ENCODE measurements at places on chromosomes 11 and 22.

- peak; percentile 53 for DNase-seq
Observed at GRCh38 chr11:124717786-124718651, 21.7 kb upstream of the NRGN start.

- no peak for DNase-seq
Observed at GRCh38 chr11:117761993-117762392, 35.0 kb downstream of the DSCAML1 start.

GRCh38 chr11:34407121-34407813, 31.5 kb upstream of the CAT start:
- DNase-seq: no peak

DNA sequence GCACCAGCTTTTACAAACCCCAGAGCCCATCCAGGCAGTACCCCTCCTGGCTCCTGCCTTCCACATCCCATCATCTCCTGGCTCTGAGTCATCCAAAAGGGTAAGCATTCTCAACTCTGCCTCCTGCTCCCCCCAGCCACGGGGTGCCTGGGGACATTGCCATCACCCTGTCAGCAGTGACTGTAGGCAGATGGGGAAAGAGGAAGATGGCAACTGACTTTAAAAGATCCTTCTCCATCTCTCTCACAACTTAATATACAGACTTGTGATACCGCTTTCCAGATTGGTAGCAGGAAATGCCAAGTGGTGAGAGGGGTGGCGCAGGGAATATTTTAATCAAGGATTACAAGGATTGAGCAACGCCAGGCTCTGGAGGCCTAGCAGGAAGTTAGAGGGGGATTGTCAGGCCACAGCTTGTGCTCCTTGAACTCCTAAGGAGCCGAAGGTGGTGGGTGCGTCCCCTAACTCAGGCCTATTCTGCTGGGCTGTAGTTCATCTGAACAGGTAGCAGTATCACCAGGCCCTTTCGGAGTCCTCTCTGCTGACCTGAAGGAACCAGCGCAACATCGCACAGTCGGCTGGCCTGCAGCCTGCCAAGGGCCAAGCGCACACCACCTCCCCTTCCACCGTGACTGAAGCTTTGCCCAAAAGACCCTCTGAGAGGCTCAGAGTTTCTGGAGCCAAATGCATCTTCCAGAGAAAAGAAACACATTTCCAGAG, 83.3 kb downstream of the ZC3H12C start:
- no peak for DNase-seq

- no peak for DNase-seq
Observed at GRCh38 chr11:117657794-117658193, 139.2 kb downstream of the DSCAML1 start.

GRCh38 chr11:125075900-125076317, 12.8 kb downstream of the SLC37A2 start:
- no peak for DNase-seq

GRCh38 chr22:26283330-26283729, 114.1 kb downstream of the SEZ6L start:
- DNase-seq: no peak

GRCh38 chr11:65685981-65686380, 23.3 kb upstream of the RELA start:
- DNase-seq: no peak

- no peak for DNase-seq
Observed at GRCh38 chr11:83542861-83543260, 256.7 kb upstream of the CCDC90B start.

- DNase-seq: no peak
Observed at GRCh38 chr11:11940551-11940950, 67.9 kb downstream of the DKK3 start.

- DNase-seq: no peak
Observed at GRCh38 chr11:97739932-97740800, 1280.6 kb upstream of the CNTN5 start.

GRCh38 chr11:120179057-120179672, 31.7 kb upstream of the OAF start:
- DNase-seq: no peak

DNA sequence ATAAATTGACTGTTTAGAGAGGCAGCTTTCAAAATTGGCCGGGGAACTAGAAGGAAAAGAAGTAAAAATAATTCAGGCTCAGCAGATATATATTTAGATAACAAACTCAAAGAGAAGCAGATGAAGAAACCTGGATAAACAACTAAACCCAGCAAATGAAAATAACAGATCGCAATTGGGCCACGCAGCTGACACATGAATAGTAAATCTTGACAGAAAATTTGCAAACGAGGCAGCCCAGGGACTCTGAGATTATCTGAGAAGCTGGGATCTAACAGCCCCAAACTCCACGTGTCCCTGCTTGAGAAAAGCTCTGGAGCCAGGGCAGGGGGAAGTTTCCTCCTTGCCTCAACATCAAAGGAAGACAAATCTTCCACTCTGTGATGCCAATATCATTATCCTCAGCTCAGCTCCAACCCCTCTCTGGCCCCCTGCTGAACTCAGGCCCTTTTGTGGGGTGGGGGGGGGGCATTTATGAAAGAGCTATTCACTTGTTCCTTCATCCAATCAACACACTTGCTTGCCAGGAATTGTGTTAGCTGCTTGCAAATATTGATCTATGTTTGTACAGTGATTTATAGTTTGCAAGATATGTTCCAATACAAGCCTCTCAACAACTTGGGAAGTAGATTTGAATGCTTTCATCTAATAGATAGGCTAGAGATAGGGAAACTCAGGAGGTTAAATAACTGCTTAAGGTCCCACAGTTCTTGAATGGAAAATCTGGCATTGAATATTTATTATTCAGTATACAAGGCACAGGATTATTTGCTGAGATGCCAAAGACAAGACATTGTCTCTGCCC, 72.5 kb upstream of the C11orf87 start:
- DNase-seq: no peak

DNA sequence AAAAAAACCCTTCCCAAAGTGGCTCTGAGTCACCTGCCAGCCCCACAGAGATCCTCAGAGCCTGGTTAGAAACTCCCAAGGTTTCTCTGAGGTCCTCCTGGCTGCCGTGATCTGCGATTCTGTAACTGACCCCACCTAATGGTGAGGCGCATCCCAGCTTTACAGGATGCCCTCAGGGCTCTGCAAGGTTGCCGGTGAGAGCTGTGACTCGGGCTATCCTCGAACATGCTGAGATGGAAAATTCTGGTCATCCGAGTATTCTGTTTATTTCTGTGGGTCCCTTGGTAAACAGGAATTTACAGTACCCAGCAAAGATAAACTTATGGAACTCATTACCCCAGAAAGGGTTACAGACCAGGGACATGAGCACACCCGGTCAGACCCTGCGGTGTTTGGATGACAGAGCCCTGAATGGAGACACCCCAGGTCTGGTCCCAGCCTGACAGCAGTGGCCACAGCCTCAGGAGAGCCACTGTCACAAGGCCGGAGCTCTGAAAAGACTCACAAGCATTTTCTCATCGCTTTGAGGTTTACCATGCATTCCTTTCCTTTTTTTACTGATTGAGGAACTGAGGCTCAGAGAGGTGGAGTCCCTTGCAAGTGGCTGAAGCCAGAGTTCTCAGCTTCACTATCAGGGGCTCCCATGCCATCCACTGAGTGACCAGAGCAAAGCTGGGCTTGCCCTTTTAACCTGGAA, 22.2 kb downstream of the LIF start:
- DNase-seq: no peak

DNA sequence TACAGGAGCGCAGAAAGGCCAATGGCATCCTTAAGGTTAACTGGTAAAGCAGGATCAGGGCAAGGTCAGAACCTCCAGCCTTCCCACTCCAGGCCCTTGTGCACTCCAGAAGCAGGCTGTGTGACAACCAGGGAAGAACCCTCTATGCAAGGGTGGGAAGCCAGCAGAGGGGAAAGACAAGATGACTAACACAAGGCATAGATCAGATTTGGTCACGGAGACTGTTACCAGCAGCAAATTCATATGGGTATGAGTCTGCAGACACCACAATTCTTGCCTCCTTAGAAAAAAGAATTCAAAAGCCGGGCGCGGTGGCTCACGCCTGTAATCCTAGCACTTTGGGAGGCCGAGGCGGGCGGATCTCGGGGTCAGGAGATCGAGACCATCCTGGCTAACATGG, 39.8 kb upstream of the MTNR1B start:
- no peak for DNase-seq

GRCh38 chr11:33742249-33742851, 6.1 kb upstream of the CD59 start:
- no peak for DNase-seq

DNA sequence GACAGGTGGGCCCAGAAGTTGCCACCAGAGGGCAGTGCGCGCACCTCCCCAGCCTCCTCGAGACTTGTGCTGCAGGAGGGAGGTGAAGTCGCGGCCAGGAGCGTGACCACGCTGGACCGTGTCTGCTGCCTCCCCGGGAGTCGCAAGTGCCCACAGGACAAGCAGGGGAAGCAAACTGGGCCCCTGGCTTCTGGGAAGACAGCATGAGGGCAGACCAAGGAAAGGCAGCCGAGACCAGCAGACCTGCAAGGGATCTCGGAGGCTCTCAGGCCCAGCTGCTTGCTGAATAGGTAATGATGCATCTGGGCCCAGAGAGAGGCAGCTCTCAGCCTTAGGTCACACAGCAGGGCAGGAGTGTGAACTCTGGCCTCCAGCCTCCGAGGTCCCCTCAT, 17.0 kb upstream of the IL2RB start:
- peak; percentile 93 for DNase-seq

DNA sequence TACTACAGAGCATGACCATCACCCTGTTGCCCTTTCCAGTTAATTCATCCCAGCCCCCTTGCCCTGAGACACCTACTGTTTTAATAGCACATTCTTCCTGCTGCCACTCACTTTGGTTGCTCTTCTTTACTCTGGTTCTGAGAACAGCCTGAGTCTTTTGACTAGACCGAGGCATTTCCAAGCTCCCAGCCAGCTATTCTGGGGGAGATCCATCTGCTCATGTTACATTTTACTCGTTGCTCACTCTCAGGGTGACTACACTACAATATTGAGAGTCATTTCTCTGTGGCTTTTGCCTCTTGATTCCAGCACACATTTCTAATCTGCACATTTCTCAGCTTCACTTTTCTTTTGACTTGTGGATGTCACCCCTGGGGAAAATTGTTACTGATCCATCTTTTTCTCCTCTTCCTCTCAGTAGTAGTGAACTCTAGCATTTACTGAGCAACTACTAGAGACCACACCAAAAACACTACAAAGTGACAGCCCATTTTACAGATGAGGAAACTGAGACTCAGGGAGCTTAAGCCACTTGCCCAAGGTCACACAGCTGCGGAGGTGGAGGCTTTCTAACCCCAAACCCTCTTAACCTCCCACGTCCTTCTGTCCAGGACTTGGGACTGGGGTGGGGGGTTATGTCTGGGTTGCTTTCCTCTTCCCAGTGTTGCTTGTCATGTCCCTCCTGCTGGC, 117.8 kb downstream of the C11orf91 start:
- no peak for DNase-seq

DNA sequence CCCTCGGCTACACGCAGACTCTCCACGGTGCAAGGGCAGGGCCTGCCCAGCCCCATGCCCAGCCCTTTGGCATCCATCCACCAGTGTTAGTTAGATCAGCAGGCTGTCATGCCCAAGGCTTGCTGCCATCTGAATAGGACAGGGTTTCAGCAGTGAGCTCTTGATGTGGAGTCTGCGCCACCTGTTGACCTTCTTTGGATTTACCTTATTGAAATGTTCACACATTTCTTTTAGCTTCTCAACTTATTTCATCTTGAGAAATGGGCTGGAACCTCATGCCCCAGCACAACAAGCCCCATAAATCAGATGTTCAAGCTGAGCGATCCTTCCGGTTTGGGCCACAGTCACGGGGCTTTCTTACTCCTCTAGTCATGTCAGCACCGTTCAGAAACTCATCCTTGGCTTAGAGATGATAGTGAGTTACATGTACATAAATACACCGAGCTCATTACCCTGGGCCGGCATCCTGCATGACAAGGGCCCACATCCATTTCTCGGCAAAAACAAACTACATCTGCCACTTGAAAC, 61.7 kb downstream of the PARVB start:
- no peak for DNase-seq

- no peak for DNase-seq
Observed at GRCh38 chr11:72358466-72359405, 75.6 kb downstream of the CLPB start.

DNA sequence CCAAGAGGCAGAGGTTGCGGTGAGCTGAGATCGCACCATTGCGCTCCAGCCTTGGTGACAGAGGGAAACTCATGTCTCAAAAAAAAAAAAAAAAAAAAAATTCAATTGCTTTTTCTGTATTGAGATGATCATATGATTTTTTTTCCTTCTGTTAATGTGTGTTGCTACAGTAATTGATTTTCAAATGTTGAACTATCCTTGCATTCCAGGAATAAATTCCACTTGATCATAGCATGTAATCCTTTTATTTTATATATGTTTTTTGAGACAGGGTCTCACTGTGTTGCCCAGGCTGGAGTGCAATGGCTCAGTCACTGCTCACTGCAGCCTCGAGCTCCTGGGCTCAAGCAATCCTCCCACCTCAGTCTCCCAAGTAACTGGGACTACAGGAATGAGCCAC, 33.3 kb downstream of the MOV10L1 start:
- DNase-seq: no peak

DNA sequence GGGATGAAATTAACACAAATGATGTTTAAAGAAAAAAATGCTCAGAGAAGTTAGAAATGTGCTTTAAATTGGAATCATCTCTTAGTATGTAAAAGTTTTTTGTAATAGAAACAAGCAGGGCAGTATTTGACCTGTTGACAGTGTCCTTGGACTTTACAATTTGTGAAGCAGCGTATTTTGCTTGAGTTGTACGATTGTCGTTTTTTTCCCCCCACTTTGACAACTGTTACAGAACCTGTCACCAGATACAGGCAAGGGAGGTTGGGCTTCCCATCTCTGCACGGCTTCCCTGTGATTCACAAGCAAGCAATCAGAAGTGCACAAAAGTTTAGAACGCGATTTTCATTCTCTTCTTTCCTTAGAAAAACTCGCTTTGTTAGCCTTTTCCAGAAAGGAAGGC, 8.9 kb downstream of the PPARA start:
- no peak for DNase-seq

- no peak for DNase-seq
Observed at GRCh38 chr11:77413850-77414460, 59.9 kb downstream of the PAK1 start.

DNA sequence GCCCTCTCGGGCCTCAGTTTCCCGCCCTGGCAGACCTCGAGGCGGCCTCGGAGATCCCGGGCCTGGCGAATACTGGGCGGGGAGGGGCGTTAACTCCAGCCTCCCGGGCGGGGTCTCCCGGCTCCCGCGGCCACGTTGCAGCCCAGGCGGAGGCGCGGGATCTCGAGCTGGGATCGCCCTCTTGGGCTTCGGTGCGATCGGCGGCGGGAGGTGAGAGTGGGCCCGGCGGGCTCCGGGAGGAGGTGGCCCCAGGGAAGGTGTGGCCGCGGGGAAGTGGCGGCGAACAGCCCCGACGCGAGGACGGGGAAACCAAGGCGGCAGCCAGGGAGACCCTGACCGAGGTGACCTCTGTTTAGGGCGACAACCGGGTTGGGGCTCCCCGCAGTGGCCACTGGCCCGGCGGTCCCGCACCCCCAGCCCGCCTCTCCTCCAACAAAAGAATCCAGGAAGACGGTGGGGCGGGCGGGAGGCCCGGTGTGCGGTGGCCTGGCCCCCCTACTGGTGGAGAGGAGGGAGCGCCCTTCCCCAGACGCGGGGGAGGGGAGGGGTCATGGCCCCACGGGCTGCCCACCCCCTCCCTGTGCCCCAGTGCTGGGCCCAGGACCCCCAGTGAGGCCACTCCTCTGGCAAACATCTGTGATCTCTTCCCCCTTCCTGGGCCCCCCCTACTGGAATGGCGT, at the start of gene PHETA2:
TSS of gene PHETA2 (plus strand) at position 117 of the 680 bp plus-strand sequence. CDS start 3,046 bp downstream, outside the sequence.
- DNase-seq: peak; percentile 79

- DNase-seq: no peak
Observed at GRCh38 chr11:2203440-2204259, 32.0 kb upstream of the TH start.
